ENCODE measurements at places on chromosomes 2 and 18.

- DNase-seq, result no peak
Measured at GRCh38 chr2:120509991-120510735, 164.2 kb downstream of the INHBB start.

- no peak for DNase-seq
Measured at GRCh38 chr2:15582710-15583357, 8.8 kb upstream of the DDX1 start.

DNA sequence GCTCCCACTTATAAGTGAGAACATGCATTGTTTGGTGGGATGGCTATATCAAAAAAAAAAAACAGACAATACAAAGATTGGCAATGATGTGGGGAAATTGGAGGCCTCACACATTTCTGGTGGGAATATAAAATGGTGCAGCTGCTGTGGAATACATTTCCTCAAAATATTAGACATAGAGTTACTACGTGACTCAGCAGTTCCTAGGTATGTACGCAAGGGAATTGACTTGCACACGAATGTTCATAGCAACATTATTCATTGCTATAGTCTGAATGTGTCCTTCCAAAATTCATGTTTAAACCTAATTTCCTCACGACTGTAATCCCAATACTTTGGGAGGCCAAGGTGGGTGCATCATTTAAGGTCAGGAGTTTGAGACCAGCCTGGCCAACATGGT is 2.3 kb upstream of the ARHGEF33 start:
- DNase-seq, result no peak

GRCh38 chr2:2763351-2764000 is 432.4 kb upstream of the MYT1L start:
- no peak for DNase-seq

GRCh38 chr2:232515639-232516038 is 4.5 kb upstream of the PRSS56 start:
- DNase-seq, result no peak
